ENCODE measurements at places on chromosomes 12 and 14. TPM values are rescaled to one million over a fixed set of nuclear protein-coding genes. Genes with fewer than 3 reads are reported as not detected.

DNA sequence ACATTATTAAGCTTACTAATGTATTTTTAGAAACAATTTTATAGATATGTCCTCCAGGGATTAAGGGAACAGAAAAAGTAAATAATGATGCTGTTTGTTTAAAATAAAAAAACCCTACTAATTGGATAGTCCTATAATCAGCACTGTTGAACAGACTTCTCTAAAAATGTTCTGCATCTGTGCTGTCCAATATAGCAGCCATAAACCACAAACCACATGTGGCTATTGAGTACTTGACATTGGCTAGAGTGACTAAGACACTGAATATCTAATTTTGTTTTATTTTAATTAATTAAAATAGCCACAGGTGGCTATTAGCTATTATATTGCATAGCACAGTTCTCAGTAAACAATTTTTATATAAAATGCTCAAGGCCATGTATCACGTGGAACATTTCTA lies 210.4 kb downstream of the DPY19L2 start:
- no peak for DNase-seq

GRCh38 chr14:101359221-101360053 lies 201.9 kb upstream of the DIO3 start:
- DNase-seq: peak; percentile 91

The TMEM52B gene
- total RNA-seq: not detected

The PRKCH gene
- 37.3 TPM for total RNA-seq

The PPP4R4 gene
- 0.38 TPM for total RNA-seq

All from posterior vena cava (tissue), 2 donors.